ENCODE measurements at places on chromosomes 7 and 10.

DNA sequence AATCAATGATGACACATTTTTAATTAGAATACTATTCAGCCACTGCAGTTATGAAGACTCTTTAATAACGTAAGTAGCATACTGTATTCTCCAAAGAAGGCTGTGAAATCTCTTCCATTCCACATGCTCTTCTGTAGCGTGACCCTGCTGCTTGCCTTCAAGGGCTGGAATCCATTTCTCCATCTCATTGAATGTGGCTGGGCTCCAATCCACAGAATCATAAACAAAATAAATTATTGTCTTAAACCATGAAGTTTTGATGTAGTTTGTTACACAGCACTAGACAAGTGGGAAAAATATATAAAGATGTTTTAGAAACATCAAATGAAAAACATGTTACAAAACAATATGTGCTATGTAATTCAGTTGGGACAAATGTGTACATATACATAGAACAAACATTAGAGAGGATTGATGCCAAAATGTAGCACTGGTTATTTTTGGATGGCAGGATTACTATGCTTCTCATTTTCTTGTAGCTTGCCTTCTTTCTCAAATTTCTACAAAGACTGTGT, 410.8 kb upstream of the PODXL start:
- no peak for DNase-seq

- DNase-seq: no peak
Measured at GRCh38 chr10:74056050-74056818, 58.3 kb downstream of the VCL start.

- no peak for DNase-seq
Measured at GRCh38 chr10:16192337-16192736, 244.5 kb upstream of the PTER start.

- no peak for DNase-seq
Measured at GRCh38 chr7:44966731-44967538, 11.9 kb downstream of the MYO1G start.

DNA sequence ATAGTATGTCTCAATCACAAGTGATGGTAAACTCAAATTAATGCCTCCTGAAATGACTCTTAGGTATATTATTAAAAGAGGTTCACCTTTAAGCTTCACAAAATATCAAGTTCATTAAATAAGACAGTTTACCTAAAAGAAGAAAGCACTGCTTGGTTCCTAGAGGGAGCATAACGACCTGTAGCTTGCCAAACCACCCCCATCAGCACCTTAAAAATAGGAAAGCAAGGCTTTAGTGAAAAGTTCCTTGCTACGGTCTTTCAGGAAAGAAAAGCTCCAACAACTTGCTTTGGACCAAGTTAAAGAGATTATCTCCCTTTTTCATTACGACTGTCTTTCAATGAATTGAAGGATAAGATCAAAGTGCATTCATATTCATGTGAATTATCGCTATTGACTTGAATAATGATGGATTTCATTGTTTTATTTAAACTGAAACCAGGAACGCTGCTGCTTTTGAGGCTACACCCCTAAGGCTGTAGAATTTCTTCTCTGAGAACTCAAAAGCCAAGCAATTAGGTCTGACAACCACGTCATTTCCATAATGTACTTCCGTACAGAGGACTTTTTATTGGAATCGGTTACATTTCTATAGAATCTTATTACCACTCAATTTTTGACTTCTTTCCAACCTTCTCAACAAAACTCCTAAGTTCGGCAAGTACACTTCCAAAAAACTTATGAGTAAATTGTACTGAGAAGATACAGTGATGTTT, 7.0 kb upstream of the SPAG6 start:
- peak; percentile 26 for DNase-seq

DNA sequence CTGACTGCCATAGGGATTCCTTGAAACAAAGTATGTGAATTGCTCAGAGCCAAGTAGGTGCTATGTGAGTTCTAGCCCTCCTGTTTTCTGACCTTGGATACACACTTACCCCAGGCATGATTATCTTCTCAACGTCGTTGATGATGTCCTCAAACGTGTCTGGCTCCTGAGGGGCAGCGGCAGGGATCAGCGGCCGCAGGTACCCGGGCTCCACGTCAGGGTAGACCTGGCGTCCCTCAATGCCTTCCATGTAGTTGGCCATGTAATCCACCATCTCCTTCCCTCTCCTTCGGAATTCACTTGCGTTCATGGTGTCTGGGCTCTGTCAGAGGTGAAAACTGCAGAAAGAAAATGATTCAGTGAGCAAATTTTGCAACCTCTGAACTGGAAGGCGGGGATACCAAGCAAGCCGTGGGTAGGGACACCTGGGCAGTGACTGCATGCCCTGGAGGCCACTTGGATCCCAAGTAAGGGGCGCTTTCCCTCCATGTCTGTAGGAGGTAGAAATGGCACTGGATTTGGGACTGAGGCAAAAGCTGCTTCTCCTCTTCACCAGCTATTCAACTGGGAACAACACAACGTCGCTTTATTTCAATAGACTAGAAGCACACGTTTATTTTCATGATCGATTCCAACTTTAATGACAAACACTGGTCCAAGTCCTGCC, 21.3 kb downstream of the DDC start:
- DNase-seq: no peak

DNA sequence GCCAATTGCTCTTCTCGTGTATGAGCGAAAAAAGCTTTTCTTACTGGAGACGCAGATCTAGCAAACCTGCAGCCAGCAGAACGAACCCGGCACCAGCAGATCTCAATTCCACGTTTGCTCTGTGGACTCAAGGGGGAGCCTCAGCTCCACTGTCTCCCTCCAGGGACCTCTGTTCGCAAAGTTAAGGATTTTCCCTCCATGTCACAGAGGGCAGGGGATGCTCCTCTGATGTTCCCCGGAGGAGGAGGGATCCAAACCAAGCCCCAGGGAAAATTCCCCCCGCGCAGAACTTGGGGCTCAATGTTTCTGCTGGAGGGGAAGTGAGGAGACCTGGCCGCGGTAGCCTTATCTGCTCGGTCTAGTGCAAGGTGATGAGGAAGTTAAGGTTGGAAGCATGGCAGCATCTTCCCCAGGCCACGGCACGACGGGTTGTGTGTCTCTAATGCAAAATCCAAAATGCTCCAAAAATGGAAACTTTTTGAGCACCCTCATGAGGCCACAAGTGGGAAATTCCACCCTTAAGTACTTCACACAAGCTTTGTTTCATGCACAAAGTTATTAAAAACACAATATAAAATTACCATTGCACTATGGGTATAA, 9.0 kb downstream of the IQCE start:
- no peak for DNase-seq

DNA sequence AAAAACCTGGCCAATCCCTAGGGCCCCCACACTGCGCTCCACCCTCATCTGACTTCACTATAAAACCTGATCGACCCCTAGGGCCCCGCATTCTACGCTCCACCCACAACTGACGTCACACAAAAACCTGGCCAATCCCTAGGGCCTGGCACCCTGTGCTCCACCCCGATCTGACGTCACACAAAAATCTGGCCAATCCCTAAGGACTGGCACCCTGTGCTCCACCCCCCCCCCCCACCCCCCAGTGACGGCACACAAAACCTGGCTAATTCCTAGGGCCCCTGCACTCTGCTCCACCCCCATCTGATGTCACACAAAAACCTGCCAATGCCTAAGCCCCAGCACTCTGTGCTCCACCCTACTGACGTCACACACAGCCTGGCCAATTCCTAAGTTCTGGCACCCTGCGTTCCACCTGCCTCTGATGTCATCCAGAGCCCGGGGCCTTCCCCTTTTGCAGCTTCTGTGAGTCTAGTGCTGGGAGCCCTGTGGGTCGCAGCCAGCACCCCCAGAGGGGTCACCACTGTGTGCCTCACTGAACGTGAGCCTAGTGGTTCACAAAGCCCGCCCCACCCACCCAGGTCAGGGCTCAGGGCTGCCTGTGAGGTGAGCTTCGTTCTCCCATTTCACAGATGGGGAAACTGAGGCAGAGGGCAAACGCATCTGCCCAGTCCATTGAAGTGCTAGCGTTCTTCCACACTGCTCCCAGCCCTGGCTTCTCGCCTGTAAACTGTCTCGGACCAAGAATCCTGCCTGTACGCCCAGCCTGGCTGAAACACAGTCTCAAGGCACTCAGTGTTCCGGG, 40.6 kb downstream of the MICALL2 start:
- DNase-seq: no peak

- no peak for DNase-seq
Measured at GRCh38 chr10:110409926-110410325, 87.8 kb upstream of the DUSP5 start.

DNA sequence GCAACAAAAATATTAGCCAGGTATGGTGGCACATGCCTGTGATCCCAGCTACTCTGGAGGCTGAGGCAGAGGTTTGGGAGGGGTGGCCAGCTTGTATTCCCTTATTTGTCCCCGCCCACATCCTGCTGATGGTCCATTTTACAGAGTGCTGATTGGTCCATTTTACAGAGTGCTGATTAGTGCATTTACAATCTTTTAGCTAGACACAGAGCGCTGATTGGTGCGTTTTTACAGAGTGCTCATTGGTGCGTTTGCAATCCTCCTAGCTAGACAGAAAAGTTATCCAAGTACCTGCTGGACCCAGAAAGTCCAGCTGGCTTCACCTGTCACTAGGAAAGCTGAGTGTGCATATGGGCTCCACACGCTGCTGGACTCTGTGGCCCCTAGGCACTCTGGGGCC, 40.0 kb upstream of the RASGEF1A start:
- DNase-seq: no peak

DNA sequence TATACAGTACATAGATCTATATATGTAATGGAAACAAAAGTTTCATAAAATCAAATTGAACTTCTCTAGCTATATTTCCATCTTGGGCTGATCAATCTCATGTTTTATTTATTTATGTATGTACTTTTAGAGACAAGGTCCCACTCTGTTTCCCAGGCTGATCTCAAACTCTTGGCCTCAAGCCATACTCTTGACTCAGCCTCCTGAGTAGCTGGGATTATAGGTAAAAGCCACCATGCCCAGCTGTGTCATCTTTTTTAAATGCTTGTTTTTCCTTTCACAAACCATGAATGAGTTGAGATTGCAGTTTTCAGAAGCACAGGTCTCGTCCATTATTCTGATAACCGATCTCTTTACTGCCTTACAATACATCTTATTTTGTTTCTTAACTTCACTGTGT, 400.9 kb downstream of the KCNMA1 start:
- DNase-seq: no peak

- no peak for DNase-seq
Measured at GRCh38 chr7:43888993-43889945, 17.1 kb downstream of the URGCP start.

GRCh38 chr7:39733881-39734632, 110.7 kb downstream of the RALA start:
- DNase-seq: no peak

GRCh38 chr7:109094-109493, 83.3 kb upstream of the FAM20C start:
- no peak for DNase-seq

GRCh38 chr10:96548589-96548988, 34.9 kb upstream of the TLL2 start:
- DNase-seq: no peak

DNA sequence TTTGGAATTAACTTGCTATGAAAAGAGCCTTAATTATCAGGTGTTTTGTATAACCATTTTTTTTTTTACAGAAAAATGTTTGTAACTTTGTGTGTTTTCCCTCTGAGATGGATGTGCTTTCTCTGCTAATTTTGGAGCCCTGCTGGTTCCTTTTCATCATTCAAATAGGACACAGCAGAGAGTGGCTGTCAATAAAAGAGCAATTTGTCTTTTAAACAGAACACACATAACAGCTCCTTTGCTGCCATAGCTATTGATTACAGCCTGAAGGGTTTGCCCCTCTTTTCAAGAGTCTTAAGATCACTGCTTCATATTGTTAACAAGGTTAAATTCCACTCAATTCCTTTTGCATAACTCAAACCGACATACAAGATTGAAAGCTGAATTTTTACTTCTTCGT, 187.2 kb upstream of the MBL2 start:
- DNase-seq: no peak

GRCh38 chr7:157253850-157254249, 83.0 kb upstream of the DNAJB6 start:
- DNase-seq: no peak

GRCh38 chr7:53013925-53014324, 21.5 kb upstream of the POM121L12 start:
- DNase-seq: no peak

- no peak for DNase-seq
Measured at GRCh38 chr7:7178906-7179305, 3.4 kb upstream of the C1GALT1 start.

DNA sequence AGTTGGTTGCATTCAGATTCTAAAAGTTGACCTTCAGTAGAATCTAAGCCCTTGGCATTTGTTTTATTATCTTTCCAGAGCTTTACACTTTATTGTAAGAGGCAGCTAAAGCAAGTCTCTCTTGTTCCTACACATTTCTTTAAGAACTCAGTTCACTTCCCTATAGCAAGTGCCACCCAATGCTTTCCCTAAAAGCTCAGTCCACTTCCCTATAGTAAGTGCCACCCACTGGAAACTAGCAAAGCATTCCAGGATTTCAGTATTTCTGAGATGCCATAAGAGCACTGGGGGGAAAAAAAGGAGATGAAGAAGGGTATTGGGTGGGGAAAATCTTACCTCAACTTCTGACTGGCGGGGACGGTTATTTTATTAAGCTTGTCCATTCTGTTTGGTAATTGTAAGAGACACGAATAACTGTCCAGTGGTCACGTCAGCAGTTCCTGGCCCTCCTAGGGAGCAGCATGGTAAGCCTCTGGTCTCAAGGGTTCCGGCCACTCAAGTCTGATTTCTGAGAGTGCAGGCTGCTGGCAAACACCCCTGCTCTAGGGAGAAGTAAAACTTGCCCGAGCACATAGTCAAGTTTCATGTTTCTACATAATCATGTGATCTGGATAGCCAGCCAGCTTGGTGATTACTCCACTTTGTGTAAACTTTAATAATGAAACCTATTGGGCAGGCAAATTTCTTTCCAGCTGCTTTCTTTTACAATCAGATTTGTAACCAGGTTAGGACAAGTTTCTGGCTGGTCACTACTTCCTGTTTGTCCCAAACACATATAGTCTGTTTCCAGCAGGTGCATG, at the start of gene BLNK:
TSS of gene BLNK (minus strand) at position 554 of the 800 bp plus-strand sequence. CDS start at position 383, 171 bp downstream.
- DNase-seq: no peak

GRCh38 chr10:78619896-78620295, 448.9 kb upstream of the ZMIZ1 start:
- DNase-seq: no peak

DNA sequence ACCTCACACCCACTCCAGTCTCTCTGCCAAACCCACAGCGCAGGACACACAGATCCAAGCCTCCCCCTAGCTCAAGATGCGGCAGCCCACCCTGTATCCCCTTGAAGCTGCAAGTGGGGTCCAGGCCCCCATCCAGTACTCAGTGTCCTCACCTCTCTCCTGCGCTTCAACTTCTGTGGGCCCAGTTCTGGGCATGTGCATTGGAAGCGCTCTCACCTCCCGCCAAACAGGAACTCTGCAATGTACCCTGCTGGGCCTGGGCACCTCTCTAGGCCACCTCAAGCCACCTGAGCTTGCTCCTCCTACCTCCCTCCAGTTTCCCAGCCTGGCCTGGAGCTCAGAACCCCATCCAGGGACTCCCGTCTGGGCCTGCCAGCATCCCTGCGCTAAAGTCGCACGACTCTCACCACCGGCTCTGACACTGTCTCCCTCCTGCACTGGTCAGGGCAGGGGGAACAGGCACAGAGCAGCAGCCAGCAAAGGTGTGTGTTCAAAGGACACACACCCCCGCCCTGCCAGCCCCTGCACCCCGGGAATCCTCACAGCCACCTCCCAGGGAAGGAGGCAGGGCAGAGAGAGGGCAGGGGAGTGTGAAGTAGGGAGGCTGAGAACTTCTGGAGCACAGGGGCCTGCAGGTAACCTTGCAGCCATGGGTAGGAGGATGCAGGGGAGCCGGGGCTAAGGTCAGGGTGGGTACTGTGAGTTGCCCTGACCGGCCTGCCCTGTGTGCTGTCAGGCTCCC, 51.7 kb upstream of the MSMB start:
- DNase-seq: no peak
